ENCODE measurements at places on chromosomes 13 and 19.
A peak's percentile ranks its signal among the peaks of the same experiment; 100 is the strongest.

GRCh38 chr19:51392701-51393100 lies 2.3 kb upstream of the C19orf84 start:
- no peak for DNase-seq

DNA sequence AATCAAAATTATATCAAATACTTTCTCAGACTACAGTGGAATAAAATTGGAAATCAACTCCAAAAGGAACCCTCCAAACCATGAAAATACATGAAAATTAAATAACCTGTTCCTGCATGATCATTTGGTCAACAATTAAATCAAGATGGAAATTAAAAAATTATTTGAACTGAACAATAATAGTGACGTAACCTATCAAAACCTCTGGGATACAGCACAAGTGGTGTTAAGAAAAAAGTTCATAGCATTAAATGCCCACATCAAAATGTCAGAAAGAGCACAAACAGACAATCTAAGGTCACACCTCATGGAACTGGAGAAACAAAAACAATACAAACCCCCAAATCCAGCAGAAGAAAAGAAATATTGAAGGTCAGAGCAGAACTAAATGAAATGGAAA lies 1460.7 kb downstream of the OLFM4 start:
- DNase-seq: no peak

GRCh38 chr13:37484056-37484455 lies 114.5 kb downstream of the POSTN start:
- no peak for DNase-seq

- DNase-seq: no peak
Observed at GRCh38 chr13:82878536-82878935, 1003.7 kb downstream of the SLITRK1 start.

DNA sequence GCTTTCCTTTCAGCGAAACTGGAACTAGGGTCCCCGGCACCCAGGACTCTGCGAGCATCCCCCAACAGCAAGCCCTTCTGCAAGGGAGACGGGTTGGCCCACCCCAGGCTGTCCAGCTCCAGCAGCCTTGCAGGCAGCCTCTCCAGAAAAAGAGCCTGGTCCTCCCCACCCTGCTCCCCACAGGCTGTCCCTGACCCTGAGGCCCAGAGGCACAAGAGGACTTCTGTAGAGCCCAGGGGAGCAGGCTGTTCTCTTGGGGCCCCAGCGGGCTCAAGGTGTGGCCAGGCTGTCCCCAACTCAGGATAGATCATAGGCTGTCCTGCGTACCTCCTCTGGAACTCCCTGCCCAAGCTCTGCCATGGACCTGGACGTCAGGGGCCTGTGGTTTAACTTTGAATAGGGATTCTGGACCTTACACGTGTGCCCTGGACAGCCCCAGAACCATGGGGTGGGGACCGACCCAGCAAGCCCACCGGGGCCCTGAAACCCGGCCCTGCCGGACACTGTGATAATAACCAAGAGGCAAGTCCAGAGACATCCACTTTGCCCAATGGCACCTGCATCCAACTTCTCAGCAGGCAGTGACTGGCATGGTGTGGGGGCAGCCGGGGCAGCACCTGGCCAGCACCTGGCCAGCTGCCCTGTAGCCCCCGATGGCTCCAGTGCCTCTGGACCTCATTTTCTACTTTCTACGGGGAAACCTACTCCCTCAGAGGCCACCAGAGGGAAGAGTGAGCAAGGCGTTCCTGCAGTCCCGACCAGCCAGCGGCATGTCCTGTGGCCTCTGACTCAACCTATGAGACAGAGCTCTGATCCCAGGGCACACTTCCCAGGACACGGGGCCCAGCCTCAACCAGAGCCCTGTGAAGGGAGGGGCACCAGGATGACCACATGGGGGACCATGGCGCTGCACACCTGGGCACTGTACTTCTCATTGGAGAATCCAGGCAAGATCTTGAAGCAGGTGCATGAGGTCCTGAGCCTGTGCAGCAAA lies 50.9 kb upstream of the TPM4 start:
- no peak for DNase-seq

- DNase-seq: no peak
Observed at GRCh38 chr13:103140001-103140671, 73.9 kb upstream of the SLC10A2 start.

DNA sequence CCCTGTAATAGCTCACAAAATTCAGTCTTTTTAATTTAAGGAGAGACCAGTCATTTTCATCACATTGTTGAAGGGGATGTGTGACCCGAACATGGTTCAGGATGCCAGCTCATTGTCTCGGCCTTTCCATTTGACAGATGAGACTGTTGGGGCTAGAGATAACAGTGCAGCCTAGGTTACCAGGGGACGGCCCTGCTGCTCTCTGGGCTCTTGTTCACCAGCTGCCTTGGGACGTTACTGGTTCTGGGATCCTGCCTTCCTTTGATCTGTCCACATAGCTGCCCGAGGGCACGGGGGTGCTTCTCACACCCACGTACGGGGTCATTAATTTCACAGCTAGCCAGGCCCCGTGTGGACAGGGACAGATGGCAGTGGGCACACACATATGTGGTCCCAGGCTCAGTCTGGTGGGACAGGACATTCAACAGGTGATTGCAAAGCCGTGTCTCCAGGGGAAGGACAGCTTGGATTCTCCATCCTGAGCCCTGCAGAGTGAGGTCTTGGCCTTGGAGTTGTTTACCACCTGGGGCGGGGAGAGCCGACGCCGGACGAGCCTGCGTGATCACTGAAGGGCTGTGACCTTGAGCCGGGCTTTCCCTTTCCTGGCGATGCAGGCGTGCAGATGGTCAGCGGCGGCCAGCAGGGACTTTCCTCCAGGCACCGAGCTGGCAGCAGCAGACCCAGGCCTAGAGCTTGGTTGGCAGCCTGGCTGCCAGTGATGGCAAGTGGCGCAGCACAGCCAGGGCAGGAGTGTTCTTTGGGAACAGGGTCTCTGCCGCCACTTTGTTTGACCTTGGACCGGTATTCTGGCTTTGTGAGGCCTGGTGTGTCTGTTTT lies 26.7 kb upstream of the NPAS1 start:
- no peak for DNase-seq

DNA sequence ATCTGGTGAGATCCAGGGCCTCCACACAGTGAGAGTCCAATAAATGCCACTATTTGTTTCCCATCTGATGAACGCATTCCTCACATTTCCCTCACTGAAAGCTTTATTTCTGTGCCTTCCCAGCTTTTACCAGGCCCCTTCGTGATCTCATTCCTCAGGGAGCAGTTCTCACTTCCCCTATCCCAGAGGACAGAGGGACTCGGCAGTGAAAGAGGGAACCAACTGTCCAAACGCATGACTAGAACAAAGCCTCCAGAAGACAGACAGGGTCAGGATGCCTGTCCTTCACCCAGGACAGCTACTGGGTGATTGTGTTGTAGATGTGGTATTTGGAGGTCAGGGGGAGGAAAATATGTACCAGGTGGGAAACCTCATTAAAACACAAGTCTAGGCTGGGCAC lies 2.0 kb upstream of the ZBTB45 start:
- DNase-seq: no peak

- DNase-seq: no peak
Observed at GRCh38 chr13:106835477-106835876, 267.5 kb upstream of the ARGLU1 start.

- DNase-seq: no peak
Observed at GRCh38 chr13:113431171-113431570, 22.1 kb downstream of the ADPRHL1 start.

DNA sequence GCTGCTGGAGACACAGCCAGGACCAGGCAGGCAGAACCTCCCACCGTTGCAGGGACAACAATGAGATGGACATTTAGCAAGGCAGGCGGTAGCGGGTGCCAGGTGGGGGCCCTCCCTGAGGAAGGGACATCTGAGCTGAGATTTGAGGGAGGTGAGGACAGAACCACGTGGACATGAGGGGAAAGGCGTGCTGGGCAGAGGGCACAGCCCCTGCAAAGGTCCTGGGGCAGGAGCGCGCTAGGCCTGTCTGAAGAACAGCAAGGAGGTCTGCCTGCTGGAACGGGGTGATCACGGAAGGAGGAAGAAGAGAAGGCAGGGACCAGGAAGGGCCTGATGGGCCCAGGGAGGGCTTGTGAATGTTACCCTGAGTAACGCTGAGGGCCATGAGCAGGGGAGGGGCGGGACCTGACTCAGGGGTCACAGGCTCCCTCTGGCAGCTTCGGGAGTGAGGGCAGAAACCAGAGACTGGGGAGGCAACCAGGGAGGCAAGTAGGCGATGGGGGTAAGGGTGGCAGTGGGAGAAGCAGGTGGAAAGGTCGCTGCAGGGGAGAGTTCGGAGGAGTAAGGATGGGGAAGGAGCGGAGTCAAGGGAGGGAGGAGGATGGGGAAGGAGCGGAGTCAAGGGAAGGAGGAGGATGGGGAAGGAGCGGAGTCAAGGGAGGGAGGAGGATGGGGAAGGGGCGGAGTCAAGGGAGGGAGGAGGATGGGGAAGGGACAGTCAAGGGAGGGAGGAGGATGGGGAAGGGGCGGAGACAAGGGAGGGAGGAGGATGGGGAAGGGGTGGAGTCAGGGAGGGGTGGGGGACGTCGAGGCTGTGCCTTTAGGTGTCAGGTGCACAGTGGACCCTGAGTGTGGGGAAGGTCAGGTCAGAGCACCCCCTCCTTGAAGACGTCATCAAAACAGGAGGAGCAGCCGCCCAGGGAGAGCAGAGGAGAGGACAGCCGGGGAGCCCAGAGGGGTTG lies 15.7 kb upstream of the B3GNT3 start:
- peak; percentile 53 for DNase-seq

- DNase-seq: no peak
Observed at GRCh38 chr13:76944456-76944855, 3.9 kb upstream of the ACOD1 start.

- DNase-seq: no peak
Observed at GRCh38 chr19:35712567-35713505, 5.0 kb upstream of the KMT2B start.

DNA sequence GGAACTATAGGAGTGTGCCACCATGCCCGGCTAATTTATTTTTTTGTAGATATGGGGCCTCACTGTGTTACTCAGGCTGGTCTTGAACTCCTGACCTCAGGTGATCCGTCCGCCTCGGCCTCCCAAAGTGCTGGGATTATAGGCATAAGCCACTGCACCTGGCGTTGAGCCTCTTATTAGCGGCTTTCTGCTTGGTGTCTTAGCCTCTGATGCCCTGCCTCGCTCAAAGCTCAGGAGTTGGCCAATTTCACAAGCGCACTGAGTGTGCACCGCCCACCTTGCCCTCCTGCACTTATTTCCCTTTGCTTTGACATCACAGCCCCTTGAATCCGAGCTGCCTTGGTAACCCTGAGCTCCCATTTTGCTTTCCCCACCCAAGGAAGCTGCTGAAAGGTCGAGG lies 10.1 kb downstream of the YIPF2 start:
- no peak for DNase-seq

- no peak for DNase-seq
Observed at GRCh38 chr13:32454886-32455593, 27.1 kb upstream of the N4BP2L1 start.

DNA sequence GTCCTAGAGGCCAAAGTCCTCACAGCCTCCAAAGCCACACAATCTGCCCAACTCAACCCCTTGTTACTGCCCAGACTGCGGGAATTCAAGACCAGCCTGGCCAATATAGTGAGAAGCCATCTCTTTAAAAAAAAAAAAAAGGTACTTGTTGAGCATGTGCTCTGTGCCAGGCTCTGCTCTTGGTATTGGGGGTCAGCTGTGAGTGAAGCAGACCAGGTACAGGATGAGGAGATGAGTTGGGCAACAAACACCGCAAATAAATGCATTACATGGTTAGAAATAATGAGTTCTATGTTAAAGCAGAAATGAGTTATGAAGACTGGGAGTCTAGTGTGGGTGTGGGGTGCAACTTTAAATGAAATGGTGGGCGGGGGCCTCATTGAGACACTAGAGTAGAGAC lies 9.9 kb downstream of the GRIK5 start:
- no peak for DNase-seq

DNA sequence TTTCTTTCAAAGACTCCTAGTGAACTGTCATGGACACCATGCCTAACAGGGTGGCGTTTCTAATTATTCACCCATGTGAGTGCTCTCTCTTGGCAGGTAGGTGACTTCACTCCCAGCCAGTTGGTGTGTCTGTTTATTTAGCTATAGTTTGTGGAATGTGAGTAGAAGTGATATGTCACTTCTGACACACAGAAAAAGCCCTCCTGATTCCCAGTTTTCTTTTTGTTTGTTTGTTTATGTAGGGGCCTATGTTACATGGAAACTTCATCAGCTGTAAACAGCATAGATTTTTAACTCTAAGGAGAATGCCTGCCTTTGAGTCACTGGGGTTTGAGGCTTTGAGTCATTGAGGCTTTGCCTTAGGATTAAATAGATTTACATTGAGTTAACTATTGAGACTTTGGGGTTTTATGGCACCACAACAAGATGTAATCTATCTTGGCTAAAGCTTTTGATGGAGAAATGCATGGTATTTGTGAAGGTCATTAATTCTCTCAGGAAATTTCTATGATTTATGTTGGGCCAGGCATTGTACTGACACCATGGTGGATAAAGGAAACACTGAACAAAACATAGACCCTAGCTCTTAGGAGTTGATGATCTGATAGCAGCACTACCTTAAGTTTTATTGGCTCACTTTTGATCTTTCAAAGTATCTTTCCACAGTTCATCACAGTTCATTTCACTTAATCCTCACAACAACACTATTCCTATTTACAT lies 45.3 kb downstream of the UFM1 start:
- no peak for DNase-seq

DNA sequence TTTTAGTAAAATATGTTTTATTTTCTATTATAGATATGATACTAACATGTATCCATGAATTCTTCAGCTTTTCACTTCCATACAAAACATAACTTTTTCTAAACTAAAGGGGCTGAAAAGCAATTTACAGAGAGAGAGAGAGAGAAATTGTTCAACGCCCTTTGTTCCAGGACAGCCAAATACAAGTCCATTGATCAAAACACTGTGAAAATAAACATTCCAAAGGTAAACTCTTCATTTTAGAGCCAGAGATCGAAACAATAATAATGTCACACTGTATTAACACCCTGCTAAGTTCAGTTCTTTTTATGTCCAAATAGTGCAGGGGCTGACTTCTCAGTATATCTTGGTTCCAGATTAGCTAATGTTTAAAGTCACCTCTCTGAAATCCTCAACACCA lies 516.2 kb upstream of the ATXN8OS start:
- no peak for DNase-seq

- DNase-seq: peak; percentile 87
Observed at GRCh38 chr19:10864538-10864899, 6.8 kb upstream of the CARM1 start.

DNA sequence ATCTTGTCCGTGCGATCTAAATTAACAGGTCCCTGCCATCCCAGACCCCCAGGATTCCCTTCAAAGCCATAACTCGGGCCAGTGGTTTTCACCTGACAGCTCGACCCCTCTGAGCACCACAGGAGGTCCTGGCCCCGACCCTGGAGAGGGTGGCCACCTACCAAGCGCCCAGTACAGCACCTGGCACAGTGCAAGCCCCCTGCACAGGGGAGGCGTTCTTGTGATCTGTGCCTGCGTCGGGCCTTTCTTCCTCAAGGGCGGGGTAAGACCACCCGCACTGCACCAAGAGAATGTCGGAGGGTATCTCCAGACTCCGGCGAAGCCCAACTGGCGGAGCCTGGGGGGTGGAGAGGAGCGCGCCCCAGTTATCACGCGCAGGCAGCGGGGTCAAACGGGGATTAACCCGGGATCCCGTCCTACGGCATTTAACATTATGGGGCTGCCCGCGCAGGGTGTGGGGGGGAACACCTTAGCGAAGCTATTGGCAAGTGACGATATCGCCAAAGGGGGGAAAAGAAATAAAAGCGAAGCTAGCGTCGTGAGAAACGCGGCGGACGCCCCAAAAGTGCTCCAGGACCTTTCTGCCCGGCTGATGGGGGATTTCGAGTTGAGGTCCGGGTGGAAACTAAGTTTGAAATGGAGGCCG lies 1.3 kb upstream of the HNRNPL start:
- no peak for DNase-seq
